ENCODE measurements at places on chromosomes 12 and 14. TPM values are rescaled to one million over a fixed set of nuclear protein-coding genes. Genes with fewer than 3 reads are reported as not detected.

NANOG gene
- total RNA-seq, result not detected

DNA sequence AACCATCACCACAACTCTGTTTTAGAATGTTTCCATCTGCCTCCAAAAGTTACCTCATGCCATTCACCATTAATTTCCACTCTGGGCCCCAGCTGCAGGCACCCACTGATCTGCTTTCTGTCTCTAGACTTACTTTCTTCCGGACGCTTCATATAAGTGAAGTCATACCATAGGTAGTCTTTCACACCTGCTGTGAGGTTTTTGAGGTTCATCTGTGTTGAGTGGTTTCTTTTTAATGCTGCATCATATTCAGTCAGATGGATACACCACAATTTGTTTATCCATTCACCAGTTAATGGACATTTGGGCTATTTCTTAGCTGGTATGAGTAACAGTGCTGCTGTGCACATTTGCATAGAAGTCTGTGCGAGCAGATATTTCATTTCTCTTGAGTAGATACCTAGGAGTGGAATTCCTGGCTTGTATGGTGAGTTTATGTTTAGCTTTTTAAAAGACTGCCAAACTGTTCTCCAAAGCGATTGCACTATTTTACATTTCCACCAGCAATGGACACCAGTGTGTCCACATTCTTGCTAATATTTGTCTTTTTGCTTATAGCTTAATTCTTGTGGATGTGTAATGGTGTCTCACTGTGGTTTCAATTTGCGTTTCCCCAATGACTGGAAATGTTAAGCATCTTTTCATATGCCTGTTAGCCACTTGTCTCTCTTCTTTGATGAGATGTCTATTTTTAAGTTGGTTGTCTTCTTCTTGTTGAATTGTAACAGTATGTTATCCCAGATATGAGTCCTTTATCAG, 48.3 kb downstream of the ZFYVE21 start:
- H3K27me3 ChIP-seq, result no peaks in the 10 kb centered on the region
- no peak overlapping the region for H3K4me3 ChIP-seq
- no peaks in the 10 kb centered on the region for H3K4me1 ChIP-seq
- H3K36me3 ChIP-seq, result no peaks in the 10 kb centered on the region

- no peaks in the 10 kb centered on the region for H3K4me1 ChIP-seq
- H3K36me3 ChIP-seq, result no peaks in the 10 kb centered on the region
- no peak overlapping the region for H3K27ac ChIP-seq
- no peak overlapping the region for H3K4me3 ChIP-seq
Measured at GRCh38 chr12:19409376-19409775, 29.9 kb upstream of the AEBP2 start.

RNU6-7 gene
- total RNA-seq, result not detected

GRCh38 chr14:105171004-105171673, 2.6 kb upstream of the JAG2 start:
- H3K4me1 ChIP-seq, result peaks cover 40% of the 10 kb centered on the region

DNA sequence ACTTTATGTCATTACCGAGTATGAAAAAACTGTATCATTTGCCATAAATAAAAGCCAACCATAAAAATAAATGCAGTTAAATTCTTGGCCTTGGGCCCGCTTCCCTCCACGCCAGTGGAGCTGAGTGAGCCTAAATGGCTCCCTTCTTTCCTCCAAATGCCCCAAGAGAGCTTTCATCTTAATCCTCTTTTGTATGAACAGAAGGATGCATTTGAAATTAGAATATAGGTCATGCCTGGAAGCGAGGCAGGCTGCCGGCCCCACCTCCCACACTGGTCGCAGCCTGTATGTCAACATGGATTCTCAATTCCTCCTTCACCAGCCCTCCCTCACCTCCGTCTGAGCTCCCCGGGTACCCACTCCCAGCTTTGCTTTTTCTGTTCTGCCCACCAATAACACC, 245.7 kb downstream of the SLC15A4 start:
- no peak overlapping the region for H3K4me3 ChIP-seq
- no peak for DNase-seq
- H3K36me3 ChIP-seq, result no peaks in the 10 kb centered on the region
- no peak overlapping the region for H3K27ac ChIP-seq
- no peaks in the 10 kb centered on the region for H3K4me1 ChIP-seq

DNA sequence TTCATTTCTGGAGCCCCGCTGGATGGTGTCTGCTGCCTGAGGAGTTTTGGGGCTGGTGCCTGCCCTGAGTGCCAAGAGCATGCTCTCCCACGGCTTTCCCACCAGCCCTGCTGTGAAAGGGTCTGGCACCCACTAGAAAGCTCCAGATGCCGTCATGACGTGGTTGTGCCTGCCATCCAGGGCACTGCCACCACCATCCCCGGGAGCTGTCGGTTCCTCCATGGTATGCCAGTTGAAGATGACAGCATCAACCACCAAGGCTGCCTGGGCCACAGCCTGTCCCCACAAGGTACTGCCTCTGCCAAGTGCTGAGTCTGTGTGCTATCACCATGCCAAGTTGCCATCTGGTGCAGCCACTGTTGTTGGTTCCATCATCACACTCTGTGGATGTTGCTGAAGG, 85.9 kb downstream of the TTC8 start:
- no peak for DNase-seq
- no peaks in the 10 kb centered on the region for H3K27me3 ChIP-seq
- H3K4me3 ChIP-seq, result no peak overlapping the region
- H3K4me1 ChIP-seq, result no peaks in the 10 kb centered on the region
- no peak overlapping the region for H3K27ac ChIP-seq

DNA sequence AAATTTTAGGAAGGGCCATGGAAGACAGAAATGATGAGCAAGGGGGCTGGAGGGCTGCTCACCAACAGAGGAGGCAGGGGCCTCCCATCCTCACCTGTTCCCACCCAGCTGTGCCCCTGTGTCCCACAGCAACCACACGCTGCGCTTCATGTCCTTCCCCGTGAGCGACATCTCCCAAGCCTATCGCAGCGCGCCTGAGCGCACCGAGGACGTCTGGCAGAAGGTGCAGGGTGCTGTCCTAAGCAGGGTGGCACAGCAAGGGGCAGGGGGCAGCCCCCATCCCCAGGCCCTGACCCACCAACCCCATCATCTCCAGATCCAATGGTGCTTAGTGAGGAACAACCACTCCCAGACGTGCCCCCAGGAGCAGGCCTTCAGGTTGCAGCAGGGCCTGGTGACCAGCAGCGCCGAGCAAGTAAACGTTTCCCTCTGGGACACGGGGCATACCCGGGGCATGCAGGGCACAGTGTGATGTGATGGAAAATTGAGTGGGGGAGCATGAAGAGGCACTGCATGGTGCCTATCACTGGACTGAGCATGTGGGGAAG, 8.1 kb downstream of the CARMIL3 start:
- H3K36me3 ChIP-seq, result no peaks in the 10 kb centered on the region
- no peaks in the 10 kb centered on the region for H3K27me3 ChIP-seq
- H3K4me3 ChIP-seq, result no peak overlapping the region
- DNase-seq, result no peak
- no peaks in the 10 kb centered on the region for H3K4me1 ChIP-seq
- no peak overlapping the region for H3K27ac ChIP-seq

- no peak for DNase-seq
- no peak overlapping the region for H3K27ac ChIP-seq
- H3K4me3 ChIP-seq, result no peak overlapping the region
Measured at GRCh38 chr12:1930803-1931597, 12.5 kb upstream of the CACNA2D4 start.

RHOJ gene
- 5.2 TPM for total RNA-seq

DNA sequence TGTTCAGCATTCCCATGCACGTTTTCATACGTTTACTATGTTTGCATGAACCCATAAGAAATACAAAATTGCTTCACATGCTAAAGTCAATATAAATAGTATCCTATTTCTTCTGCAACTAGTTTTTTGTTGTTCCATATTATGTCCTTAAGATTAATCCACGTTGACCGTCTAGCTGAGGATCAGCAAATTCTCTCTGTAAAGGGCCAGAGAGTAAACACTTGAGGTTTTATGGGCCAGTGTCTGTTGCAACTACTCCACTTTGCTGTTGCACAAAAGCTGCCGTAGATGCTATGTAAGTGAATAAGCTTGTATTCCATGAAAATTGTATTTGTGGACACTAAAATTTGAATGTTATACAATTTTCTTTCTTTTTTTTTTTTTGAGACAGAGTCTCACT, 21.1 kb upstream of the PITPNM2 start:
- no peak for DNase-seq
- no peaks in the 10 kb centered on the region for H3K27me3 ChIP-seq
- H3K36me3 ChIP-seq, result no peaks in the 10 kb centered on the region
- H3K4me1 ChIP-seq, result no peaks in the 10 kb centered on the region
- H3K27ac ChIP-seq, result no peak overlapping the region
- H3K4me3 ChIP-seq, result no peak overlapping the region

VASH1 gene
- total RNA-seq, result 1.6 TPM

RPGRIP1 gene
- total RNA-seq, result 3.3 TPM

GCH1 gene
- total RNA-seq, result 28.7 TPM

DNA sequence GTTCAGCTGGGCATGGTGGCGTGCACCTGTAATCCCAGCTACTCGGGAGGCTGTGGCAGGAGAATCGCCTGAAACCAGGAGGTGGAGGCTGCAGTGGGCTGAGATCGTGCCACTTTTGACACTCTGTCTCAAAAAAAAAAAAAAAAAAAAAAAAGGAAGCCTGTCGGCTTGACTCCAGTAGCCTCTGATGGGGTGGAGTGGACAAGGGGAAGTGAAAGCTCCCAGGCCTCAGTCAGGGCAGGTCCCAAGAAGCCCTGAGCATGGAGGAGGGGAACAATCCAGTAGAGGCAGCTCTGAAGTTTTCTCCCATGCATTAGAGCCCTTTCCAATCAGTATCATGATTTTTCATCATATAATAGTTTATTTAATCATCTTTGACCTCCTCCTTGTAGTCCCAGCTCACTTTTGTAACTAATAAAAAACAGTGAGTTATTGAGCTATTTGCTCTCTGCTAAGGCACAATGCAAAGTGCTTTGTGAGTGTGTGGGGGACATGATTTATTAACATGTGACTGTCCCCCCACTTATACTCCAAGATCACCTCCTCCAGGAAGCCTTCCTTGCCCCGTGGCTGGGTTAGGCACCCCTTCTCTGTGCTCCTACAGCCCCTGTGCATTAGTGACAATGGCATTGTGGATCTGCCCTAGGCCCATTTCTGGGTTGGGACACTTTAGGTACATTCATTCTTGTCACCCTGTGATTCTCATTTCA, 4.7 kb upstream of the SSH1 start:
- no peak overlapping the region for H3K4me3 ChIP-seq
- no peaks in the 10 kb centered on the region for H3K27me3 ChIP-seq
- no peaks in the 10 kb centered on the region for H3K36me3 ChIP-seq

GRCh38 chr12:104958805-104959334, 780 bp upstream of the SLC41A2 start:
- no peak for DNase-seq
- no peaks in the 10 kb centered on the region for H3K27me3 ChIP-seq
- peaks cover 5% of the 10 kb centered on the region for H3K4me1 ChIP-seq
- peak overlapping the region; percentile 84 for H3K27ac ChIP-seq
- H3K36me3 ChIP-seq, result no peaks in the 10 kb centered on the region

TDRD9 gene
- total RNA-seq, result not detected

- H3K4me1 ChIP-seq, result no peaks in the 10 kb centered on the region
- H3K27me3 ChIP-seq, result no peaks in the 10 kb centered on the region
- no peak overlapping the region for H3K27ac ChIP-seq
- no peaks in the 10 kb centered on the region for H3K36me3 ChIP-seq
Measured at GRCh38 chr12:76964784-76965571, 86.2 kb upstream of the CSRP2 start.

- no peak overlapping the region for H3K4me3 ChIP-seq
- no peaks in the 10 kb centered on the region for H3K4me1 ChIP-seq
- no peaks in the 10 kb centered on the region for H3K27me3 ChIP-seq
- H3K27ac ChIP-seq, result peak overlapping the region; percentile 73
Measured at GRCh38 chr12:113260127-113260526, 38.9 kb downstream of the TPCN1 start.

DNA sequence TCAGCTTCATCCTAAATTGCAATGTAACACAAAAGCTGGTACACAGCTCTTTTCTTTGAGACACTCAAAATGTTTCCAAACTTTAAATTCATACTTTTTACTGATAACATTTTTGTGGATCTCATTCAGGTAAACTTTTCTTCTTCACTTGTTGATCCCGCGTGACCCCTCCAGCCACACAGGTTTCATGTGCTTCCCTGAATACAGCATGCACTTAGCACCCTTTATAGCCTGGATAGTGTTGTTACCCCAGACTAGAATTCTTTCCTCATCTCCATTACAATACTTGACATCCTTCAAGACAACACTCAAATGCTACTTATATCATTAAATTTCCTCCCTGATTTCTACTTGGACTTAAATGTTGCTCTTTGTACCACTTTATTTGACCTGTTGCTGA, 373.4 kb downstream of the RAD51B start:
- no peaks in the 10 kb centered on the region for H3K4me1 ChIP-seq
- H3K4me3 ChIP-seq, result no peak overlapping the region
- no peaks in the 10 kb centered on the region for H3K36me3 ChIP-seq
- no peaks in the 10 kb centered on the region for H3K27me3 ChIP-seq

GRCh38 chr14:24817212-24818057, 183.4 kb upstream of the GZMB start:
- no peak overlapping the region for H3K4me3 ChIP-seq
- H3K36me3 ChIP-seq, result no peaks in the 10 kb centered on the region
- no peak for DNase-seq
- peak overlapping the region; percentile 72 for H3K27ac ChIP-seq

- H3K36me3 ChIP-seq, result no peaks in the 10 kb centered on the region
- no peak overlapping the region for H3K4me3 ChIP-seq
- no peak overlapping the region for H3K27ac ChIP-seq
- peak; percentile 32 for DNase-seq
Measured at GRCh38 chr14:73777420-73777819, 63.2 kb upstream of the PNMA1 start.

DNA sequence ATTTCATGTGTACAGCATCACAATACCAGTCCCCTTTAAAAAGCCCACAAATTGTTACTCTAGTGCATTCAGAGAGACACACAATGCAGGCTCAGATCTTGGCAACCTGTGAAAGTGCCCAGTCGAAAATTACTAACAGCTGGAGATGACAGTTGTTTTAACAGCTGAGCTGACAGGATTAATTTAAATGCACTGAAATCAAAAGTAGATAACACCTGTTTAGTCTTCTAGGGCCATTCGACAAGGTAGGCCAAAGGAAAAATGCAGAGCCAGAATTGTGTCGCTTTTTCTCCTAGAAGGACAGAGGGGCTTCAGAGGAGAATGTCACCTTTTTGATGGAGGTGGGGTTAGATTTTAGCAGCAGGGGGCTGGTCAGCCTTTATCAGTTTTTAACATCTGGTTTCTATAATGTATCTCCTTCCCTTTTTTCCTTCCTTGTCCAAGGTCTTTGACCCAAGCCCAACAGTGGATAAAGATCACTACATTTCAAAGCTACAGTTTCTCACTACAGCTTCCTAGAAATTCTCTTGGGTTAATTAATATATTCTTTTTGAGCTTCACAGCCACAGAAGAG, 139.1 kb downstream of the SOX5 start:
- no peak for DNase-seq
- no peaks in the 10 kb centered on the region for H3K27me3 ChIP-seq
- no peaks in the 10 kb centered on the region for H3K4me1 ChIP-seq
- no peak overlapping the region for H3K4me3 ChIP-seq

RFLNA gene
- total RNA-seq, result 18.0 TPM

ERP27 gene
- 0.94 TPM for total RNA-seq

DNA sequence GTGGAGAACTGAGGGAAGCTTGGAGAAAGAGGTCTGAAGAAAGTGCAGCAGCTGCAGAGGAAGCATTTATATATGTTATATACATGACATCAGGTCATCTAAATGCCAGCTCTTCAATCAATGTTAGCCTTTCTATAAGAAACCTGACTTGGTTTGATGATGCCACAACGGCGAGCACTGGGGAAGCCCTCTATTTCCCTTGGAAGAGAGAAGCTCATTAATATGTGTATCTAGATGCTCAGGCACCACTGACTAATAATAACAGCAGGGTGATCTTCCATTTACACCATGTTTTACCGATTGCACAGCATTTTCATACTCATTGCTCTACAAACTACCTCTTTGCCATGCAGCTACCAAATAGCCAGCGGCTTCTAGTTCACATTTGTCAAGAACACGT, 811 bp downstream of the ACYP1 start:
- peak overlapping the region; percentile 88 for H3K4me3 ChIP-seq
- no peaks in the 10 kb centered on the region for H3K4me1 ChIP-seq
- H3K36me3 ChIP-seq, result peaks cover 6% of the 10 kb centered on the region
- no peaks in the 10 kb centered on the region for H3K27me3 ChIP-seq
- DNase-seq, result no peak
